Nephron progenitor cell (in vitro differentiated cells): ENCODE measurements at places on chromosomes 4 and X.

GRCh38 chrX:44570522-44570921, 27.9 kb upstream of the FUNDC1 start:
- DNase-seq, result no peak

GRCh38 chr4:54228056-54228527, 1.0 kb upstream of the PDGFRA start:
- peak; percentile 91 for DNase-seq

GRCh38 chr4:98573791-98574190, 84.6 kb downstream of the TSPAN5 start:
- no peak for DNase-seq

DNA sequence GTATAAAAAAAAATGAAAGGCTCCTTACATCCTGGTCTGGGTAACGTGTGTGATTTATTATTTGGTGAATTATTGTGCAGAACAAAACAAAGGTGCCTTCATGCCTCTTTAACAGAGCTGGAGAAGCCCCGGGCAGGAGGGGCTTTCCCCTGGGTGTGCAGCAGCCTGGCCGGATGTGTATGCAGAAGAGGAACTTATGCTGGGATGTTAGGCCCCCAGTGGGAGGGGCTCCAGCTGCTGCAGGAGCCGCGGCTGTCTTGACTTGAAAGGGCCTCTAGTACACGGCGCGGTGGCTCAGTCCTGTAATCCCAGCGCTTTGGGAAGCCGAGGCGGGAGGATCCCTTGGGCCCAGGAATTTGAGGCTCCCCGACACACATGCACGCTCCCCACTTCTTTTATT, 16.0 kb downstream of the CCNQ start:
- DNase-seq, result peak; percentile 48

GRCh38 chr4:13912966-13913365, 285.4 kb upstream of the BOD1L1 start:
- DNase-seq, result no peak

- DNase-seq, result peak; percentile 20
Measured at GRCh38 chr4:74365761-74366160, 816 bp downstream of the EREG start.

DNA sequence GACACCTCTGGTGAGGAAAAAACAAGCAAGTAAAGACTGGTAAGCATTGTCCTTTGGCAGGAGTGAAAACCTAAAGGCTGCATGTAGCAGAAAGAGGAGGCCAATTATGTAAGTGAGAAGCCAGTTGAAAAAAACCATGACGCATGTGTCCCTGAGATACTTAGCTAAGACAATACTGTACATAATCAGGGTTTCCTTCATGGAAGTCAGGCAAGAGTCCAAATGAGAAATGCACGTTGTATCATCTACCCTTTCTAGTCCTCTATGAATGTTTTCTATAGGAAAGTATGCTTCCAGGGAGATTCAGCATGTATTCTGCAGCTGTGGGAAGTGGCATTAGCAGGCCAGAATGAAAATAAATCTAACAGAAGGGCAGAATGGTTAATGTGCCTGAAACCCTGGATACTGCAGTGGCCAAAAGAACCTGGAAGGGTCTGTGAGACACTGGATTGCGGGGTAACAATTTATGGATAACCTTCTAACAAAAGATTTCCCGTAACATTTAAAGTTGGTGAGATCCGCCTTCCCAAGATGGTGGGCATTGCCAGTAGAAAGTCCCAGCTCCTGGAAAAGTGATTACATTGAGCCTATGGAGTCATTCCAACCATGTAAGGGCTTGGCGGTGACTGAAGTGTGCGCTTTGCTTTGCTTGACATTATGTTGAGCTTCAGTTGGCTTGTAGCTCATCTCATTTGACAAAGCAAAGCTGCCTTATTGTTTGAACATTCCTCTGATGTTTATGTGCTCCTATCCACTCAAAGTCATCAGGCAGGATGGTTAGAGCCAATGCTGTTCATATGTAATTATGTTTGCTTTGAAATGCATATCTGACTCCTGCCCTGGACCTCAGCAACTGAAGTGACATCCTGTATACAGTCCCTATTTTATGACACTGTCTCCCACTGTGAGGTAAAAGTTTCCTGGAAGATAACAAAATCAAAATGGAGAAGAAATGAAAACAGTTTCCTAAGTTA, 200.4 kb downstream of the ARHGAP24 start:
- DNase-seq, result no peak

DNA sequence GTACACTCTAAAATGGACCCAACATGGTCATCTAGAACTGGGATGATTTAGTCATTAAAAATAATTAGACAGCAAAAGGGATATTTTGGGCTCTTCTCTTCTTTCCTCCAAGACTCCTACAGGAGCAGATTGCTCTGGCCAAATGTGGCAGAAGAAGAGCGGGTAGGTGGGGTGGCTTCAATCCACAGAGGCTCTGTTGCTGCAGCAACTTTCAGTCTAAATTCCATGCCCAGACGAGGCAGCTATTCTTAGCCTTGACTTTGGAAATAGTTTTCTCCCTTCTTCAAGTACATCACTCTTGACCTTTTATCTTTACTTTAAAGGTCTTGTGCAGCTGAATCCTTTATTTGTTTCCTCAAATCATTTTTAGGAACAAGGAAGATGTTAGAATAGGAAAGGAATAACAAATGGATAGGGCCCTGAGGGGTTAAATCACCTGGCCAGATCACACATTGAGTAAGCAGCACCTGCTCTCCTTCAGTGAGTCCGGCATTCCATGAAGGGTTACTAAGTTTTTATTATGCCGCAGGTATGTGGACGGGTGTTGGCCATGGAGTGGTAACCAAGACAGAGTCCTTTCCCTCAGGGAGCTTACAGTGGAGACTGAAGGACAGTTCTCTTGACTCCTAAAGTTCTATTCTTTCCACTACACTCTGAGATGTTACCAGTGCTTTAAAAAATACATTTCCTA, 19.3 kb upstream of the SORBS2 start:
- no peak for DNase-seq

- no peak for DNase-seq
Measured at GRCh38 chr4:150436598-150437370, 145.2 kb upstream of the MAB21L2 start.

GRCh38 chr4:111678479-111678878, 466.8 kb upstream of the FAM241A start:
- DNase-seq, result no peak

DNA sequence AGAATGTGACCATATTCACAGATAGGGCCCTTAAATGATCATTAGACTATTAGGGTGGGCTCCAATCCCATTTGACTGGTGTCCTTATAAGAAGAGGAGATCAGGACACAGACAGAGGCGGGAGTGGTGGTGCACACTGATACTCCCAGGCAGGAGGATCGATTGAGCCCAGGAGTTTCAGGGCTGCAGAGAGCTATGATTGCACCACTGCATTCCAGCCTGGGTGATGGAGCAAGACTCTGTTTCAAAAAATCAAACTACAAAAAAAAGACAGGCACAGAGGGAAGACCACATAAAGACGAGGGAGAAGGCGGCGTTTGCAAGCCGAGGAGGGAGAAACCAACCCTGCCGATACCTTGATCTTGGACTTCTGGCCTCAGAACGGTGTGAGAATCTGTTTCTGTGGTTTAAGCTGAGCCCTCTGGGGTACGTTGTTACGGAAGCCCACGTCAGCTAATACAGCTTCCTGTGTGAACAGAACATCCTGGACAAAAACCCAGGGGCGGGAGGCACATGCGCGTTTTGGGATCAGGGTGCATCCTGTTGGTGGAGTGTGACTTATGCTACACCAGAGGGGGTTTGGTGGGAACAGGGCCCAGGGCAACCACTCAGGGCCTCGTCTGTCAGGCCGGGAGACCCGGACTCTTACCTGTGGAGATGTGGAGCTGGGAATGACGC, 211.8 kb upstream of the PSAPL1 start:
- DNase-seq, result no peak

DNA sequence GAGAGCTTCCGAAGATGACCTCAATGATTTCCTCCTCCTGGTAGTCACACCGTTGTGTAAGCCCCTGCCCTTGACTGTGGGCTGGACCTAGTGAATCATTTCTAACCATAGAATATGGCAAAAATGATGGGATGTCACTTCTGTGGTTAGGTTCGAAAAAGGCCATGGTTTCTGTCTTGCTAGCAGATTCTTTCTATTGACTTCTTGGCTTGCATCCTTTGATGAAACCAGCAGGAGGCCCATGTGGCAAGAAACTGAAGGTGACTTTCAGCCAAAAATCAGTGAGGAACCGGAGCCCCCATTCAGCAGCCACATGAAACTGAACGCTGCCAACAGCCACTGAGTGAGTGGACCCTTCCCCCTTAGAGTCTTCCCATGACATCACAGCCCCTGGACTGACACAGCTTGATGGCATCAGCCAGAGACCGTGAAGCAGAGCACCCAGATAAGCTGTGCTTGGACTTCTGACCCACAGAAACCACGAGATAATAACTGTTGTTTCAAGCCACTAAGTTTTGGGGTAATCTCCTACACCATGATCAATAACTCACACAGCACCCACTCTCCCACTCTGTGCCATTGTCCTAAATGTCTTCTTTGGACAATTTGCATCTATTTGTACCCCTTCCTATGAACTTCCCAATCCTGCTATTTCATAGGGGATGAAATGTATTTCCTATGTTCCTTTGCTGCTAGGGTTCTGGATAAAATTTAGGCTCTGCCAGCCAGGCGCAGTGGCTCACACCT, 148.0 kb upstream of the STX18 start:
- no peak for DNase-seq

- DNase-seq, result no peak
Measured at GRCh38 chr4:143393195-143393594, 56.5 kb downstream of the GAB1 start.

DNA sequence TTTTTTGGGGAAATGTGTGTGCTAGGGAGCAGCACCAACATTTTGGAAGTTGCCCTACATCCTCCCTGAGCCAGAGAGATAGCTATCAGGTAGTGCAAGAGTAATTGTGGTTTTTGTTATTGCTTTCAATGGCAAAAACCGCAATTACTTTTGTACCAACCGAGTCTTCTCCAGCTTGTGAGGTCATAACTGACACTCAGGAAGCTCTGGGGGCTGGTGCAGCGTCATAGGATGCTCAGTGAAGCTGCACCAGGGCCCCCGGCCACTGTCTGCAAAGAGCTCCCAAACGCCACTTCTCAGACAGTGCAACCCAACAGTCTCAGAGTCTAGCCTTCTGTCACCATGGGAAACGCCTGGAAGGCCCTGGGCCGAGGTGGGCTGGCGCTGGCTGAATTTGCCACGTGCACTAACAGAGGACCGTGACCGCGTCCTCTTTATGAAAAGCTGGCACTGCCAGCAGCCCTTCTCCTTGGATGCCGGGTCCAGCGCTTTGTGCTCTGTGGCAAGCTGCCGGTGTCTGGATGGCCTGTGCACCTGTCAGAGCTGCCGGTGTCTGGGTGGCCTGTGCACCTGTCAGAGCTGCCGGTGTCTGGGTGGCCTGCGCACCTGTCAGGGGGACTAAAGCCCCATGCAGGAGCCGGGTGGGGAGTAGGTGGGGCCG, 19.4 kb downstream of the SH3TC1 start:
- DNase-seq, result no peak

- no peak for DNase-seq
Measured at GRCh38 chr4:84366907-84367306, 132.2 kb downstream of the NKX6-1 start.

- DNase-seq, result no peak
Measured at GRCh38 chr4:182847576-182848450, 69.4 kb downstream of the DCTD start.

DNA sequence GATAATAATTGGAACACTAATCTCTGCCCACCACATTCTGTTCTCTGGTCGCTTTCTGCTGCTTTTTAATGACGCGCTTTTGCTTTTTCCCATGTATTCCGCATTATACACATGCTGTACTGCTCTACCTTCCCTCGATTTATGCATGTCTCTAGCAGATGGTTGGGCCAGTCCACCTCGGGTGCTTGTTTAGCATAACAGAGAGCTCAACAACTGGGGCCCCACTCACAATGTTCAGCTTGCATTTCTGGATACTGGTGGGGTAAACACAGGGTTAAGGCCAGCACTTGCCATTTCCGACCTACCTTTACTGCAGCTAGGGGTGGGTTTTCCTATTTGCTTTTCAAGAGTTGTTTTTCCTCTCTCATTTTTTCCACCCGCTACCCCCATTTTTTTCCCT, 255.8 kb downstream of the SOX3 start:
- DNase-seq, result no peak

- DNase-seq, result no peak
Measured at GRCh38 chrX:21373001-21373400, 1.2 kb upstream of the CNKSR2 start.

GRCh38 chrX:19805046-19805690, 82.2 kb downstream of the SH3KBP1 start:
- DNase-seq, result no peak

- no peak for DNase-seq
Measured at GRCh38 chrX:131734621-131735020, 190.7 kb downstream of the OR13H1 start.

DNA sequence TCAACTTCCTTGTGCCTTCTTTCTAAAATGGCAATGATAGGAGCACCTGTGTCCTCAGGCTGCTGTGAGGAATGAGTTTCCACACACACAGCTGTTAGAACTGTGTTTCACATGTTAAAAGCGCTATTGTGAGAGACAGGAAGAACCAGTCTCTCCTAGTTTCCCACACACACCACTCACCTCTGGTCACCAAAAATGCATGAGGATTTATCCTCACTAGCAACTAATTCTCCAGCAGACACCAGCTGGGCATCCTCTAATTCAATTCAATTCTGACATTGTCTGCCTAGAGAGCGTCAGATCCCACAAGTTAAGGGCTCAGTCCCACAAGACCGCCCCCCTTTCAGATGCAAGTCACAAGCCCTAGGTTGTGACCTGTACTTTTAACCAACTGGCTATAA, 29.0 kb upstream of the SLC2A9 start:
- DNase-seq, result no peak

DNA sequence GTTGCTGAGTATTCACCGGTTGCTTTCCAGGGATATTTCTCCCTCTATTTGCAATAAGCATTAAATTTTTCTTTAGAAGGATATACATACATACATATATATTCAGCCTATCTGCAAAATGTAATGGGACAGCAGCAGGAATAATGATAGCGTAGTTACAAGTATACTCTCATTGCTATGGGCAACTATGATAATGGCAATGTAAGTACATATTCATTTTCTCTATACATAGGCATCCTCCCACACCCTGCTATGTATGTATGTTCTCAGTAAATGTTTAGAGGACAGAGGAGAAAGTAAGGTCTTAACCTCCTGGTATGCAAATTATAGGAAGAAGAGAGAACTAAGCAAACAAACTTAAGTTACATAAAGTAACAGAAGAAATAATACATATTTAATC, 19.7 kb upstream of the MAB21L2 start:
- DNase-seq, result no peak

DNA sequence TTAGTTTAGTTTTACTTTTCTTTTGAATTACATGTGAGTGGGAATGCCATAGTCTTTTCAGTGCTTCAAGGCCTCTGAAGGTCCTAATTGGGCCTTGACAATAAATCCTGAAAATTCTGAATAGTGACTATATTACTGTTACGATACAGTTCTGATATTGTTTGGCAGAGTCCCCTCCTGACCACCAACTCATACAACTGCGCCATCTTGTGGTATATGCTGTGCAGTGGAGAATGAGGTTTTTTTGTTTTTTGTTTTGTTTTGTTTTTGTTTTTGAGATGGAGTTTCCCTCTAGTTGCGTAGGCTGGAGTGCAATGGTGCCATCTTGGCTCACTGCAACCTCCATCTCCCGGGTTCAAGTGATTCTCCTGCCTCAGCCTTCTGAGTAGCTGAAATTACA, 56.6 kb upstream of the CHRDL1 start:
- DNase-seq, result peak; percentile 36

- no peak for DNase-seq
Measured at GRCh38 chrX:20144491-20144890, 2.9 kb upstream of the EIF1AX start.
